ENCODE measurements at places on chromosomes 7 and 10.

GRCh38 chr7:140624392-140625191 lies 16.0 kb downstream of the DENND2A start:
- no peak for DNase-seq

- DNase-seq: no peak
Observed at GRCh38 chr10:52322936-52323335, 8.9 kb downstream of the DKK1 start.

GRCh38 chr7:108226816-108227299 lies 96.7 kb upstream of the LAMB4 start:
- DNase-seq: no peak

DNA sequence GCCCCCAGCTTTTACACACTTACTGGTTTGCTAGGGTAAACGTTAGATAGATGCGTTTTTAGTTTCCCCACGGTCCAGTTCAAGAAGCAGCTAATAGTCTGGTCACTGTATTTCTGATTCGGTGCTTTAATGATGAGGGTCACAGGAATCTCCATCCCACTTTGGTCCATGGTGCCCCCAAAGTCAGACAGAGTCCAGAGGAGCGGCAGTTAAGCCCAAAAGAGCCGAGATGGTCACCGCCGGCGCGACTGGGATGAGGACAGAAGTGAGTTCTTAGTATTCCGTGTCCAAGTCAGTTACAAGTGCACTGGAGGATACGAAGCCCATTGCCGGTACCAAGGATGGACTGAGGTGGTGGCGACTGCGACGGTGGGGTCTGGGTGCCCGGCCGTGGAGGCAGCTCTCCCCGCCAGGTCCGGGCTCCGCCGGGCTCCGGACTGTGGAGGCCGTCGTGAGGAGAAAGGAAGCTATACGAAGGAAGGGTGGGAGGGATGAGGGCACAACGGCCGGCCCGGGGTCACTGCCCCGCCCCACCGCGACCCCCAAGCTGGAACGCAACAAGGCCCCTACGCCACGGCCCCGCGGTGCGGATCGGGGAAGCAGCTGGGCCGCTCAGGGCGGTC lies 663 bp downstream of the HERPUD2 start:
- DNase-seq: no peak

DNA sequence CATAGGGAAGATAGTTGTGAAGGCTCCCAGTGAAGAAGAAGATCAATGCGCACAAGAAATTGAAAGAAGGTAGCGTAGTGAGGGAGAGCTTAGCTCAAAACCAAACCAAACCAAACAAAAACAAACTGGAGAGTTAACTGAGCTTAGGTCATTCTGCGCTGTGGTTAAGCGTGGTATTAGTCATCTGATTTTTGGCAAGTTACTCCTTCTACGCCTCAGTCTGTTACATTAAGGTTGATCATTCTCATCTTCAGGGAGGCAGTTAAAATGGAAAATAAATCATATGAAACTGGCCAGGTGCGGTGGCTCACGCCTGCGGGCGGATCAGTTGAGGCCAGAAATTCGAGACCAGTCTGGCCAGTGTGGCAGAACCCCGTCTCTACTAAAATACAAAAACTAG lies 259.7 kb downstream of the EXOC4 start:
- DNase-seq: no peak

GRCh38 chr10:17923728-17924127 lies 28.0 kb upstream of the SLC39A12 start:
- peak; percentile 15 for DNase-seq

DNA sequence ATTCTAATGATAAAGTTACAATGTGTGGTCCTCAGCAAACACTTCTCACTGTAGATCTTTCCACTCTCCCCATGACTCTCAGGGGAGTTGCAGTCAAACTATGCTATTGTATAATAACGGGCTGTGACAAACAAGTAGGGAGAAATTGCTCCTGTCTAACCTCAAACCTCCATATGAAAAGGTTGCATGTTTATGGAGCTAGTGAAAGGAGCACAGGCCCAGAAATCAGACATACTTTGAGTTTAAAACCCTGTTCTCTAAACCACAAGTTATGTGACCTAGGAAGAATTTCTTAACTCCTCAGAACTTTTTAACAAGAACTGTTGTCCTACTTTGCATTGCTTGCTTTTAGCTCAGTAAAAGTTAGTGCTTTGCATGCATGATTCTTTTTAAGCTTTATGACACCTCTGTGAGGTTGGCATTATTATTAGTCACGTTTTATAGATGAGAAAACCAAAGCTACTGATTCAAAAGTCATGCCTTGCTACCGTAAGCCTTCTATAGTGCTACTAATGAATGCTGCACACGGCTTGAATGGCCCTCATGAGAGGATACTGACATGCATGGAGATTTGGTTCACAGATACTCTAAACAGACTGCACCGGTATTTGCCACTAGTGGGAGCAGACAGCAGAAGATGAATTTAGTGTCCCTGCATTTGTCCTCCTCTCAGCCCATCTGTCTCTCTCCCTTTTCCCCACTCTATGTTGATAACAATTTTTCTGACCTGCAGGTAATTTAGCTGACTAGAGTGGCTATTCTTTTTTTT lies 129.5 kb upstream of the PCGF5 start:
- no peak for DNase-seq

GRCh38 chr7:123748171-123748733 lies 551 bp downstream of the WASL start:
- DNase-seq: no peak

All from C1 segment of cervical spinal cord (tissue), 14 donors.